ENCODE measurements at places on chromosomes 5 and 9.

DNA sequence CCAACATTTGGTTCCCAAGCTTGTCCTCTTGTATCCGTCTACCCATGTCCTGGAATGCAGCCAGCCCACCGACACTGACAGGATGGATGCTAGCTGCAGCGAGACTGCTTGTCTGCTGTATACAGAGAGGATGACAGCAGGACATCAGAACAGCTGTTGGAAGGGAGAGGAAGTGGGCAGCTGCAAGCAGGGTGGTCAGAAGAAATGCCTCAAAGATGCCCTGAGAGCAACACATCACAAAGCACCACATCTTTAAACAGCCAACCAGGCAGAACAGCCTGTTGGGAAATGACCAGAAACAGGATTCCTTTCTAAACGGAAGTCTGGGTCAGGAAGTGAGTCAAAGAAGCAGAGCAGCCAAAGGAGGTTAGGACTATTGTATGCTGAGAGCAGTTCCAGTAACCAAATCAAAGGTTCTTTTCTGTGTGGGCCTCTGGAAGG lies 219.1 kb downstream of the NDUFS4 start:
- DNase-seq, result no peak

DNA sequence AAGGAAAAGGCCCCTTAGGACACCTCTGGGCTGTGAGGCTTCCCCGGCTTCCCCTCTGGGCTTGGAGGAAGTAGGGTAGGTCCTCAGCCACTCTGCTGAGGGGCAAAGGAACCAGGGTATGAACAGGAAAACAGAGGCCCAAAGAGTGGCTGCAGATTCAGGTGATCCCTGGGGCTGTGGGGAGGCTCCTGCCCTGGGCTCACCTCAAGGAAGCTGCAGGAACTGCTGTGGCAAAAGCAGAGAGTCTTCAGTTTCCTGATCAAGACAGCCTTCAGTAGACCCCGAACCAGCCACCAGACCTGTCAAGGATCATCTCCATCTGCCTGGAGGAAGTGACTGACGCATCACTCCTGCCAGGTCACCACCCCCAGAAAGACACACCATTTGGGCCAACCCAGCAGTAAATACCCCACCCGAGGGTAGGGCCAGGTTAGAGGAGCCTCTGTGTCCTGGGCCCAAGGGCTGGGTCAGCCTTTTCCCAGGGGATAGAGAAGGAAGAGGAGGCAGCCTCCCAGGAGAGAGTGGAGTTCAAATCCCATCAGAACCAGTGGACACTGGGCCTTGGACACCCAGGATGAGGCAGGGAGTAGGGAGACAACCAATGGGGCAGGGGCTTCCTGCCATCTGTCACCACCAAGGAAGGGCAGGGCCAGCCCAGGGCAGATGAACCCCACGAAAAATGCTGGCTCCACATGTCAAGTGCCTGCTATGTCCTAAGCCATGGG lies 5.8 kb upstream of the ST6GALNAC6 start:
- no peak for DNase-seq

GRCh38 chr9:116243708-116244107 lies 90.1 kb downstream of the PAPPA start:
- no peak for DNase-seq

DNA sequence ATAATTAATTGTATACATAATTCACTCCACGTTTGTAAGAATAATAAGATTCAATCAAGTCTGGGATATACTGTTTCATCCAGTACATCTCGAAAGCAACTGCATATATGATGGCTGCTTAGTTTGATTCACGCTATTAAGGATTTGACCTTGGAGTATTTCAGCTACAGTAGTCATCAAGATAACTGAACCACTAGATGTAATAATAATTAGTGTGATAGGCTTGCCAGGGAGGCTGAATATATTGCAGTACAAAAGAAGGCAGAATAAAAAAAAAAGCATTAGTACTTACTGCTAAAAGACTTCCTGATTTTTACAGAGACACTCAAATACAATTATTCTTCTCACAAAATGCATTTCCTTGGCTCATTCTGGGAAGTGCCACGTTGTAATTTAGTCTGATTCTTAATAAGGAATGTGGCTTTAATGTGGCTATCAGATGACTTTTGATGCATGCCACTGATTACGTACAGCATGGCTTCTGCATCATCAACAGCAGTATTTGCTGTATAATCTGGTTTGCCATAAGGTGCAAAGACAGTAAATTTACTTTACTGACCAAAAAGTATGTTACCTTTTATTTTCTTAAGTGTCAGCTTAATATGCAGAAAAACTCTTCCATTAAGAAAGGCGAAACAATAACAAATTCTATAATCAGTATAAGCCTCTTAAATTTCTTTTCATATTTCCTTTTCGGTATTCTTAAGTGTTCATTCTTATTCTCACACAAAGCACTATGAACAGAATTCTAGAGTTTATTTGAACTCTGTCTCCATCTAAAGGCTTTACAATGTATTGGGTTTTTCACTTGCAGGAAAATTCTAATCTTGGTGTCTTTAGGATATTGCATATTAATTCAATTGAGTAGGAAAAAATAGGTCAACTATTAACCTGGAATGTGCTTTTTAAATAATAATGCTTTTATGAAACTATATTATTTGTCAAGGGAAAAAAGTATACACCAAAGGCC lies 166.4 kb downstream of the SLF1 start:
- no peak for DNase-seq

DNA sequence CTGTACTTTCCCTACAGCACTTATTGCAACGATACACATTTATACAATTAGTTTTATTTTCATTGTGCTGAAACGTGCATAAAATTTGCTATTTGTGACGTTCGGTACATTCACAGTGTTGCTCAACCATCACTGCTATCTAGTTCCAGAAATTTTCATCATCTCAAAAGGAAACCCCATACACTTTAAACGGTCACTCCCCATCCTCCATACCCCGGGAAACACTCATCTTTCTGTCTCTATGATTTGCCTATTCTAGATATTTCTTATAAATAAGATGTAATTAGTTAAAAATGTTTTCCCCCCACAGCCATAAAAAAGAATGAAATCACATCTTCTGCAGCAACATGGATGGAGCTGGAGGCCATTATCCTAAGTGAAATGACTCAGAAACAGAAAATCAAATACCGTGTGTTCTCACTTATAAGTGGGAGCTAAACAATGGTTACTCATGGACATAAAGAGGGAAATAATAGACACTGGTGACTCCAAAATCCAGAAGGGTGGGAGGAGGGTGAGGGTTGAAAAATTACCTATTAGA lies 40.2 kb upstream of the TEX48 start:
- DNase-seq, result no peak

DNA sequence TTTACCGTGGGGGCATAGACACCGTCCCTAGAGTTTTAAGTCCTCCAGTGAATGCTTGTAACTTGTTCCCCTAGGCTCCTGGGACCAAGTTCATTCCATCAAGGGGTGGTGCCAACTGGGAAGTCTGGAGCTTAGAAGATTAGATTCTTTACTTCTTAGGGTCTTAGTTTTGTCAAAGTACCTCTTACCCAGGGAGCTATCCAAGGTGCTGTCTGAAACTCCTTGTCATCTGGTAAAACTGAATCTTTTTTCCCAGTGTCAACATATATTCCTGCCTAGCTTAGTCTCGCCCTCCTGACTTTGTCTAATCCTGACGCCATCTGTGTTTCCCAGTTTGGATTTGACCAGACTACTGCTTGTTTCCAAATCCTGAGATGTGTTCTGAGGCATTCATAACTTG lies 41.6 kb downstream of the MAMDC2 start:
- no peak for DNase-seq
